SK-MEL-5 (cell line): ENCODE measurements at places on chromosomes 6 and 20.
A peak's percentile ranks its signal among the peaks of the same experiment; 100 is the strongest.

DNA sequence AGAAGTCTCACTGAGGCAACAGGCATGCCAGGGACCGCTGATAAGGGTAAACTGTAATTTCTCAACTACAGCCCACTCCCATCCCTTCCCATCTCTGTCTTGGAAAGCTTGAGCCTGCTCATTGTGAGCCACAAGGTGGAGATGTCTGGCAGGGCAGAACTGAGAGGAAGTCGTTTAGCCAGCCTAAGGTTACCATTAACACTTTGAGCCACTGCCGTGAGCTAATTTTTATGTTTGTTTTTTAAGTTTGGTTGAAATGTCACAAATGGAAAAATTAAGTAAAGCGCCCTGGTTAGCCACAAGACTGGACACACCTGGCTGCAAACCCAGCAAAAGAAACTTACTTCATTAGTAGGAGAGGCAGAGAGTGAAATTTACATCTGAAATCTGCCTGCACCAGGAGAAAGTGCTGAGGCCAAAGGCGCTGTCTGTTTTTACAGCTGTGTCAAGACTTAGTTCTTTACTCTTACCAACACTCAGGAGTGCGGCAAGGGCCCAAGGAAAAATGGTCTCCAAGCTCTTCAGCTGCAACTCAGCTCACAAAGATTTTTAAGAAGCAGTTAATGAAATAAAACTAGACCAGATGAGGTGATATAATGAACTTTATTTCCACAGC lies 50.0 kb upstream of the FAM83C start:
- peak; percentile 49 for DNase-seq

DNA sequence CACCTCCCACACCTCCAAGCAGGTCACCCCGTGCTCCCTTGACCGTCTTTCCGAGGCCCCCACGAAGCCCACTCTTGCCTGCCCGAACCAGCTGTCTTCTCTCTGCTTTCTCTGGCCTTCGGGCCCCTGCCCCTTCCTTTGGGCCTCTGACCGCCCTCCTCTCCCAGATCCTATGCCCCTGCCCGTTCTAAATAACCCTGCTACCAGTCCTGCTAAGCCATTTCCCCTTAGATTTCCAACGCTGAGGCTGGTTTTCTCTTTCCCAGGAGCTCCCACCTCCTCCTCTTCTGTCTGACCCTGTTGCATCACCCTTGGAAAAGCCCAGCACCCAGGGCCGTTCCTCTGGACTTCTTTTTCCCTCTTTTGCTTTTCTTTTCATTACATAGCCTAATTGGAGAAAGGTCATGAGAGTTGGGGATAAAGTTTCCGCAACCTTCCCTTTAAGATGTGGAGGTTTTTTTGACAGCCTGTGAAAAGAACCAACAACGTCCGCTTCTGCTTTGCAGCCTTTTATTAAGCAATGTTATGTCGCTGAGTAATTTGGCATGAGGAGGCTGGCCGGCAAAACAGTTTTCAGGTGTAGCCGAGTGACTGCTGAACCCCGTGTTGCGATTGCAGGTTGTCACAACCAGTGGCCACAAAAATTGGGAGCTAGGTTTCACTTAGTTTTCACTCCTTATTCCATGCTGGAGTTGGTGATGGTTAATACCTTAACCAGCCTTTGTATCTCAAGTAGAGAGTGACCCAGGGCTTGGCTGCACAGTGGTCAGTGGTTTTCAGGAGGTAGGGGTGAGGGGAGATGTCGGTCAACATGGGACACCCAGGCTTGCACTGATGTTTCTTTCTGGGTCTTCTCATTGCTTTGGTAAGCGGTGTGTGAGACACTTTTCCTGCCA lies 970 bp downstream of the BLTP3A start:
- peak; percentile 25 for DNase-seq

- DNase-seq: peak; percentile 86
Measured at GRCh38 chr6:24583463-24584381, 62.3 kb downstream of the KIAA0319 start.

- peak; percentile 51 for DNase-seq
Measured at GRCh38 chr20:38387953-38388352, 41.7 kb downstream of the LBP start.

DNA sequence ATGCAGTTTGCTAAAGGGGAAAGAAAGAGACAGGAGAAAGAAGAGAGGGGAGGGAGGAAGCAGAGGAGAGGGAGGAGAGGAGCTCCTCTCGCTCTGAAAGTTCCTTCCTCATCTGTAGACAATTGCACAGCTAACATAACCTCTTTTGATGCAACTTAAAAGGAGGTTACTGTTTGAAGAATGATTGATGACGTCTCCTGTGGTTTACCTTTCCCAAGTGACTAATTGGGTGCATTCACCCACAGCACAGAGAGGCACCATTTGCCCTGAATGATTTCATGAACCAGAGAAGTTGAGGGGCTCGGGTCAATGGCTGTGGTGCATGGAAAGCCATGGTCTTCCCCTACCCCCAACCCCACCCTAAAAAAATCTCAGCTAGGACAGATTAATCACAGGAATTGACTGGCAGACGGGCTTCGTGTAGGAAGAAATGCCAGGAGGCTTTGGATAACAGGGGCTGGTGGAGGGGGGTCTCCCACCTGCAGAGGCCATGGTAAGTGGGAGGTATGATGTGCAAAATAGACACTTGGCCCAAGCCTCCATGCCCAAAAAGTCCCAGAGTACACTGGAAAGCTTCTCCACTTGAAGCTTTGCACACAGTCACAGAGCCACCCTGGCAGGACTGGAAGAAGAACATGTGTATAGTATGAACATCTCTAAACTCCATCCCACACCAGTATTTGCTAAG lies 213.7 kb downstream of the ANKRD60 start:
- DNase-seq: peak; percentile 69

GRCh38 chr6:95576998-95577303 lies 384 bp upstream of the MANEA start:
- DNase-seq: no peak

- DNase-seq: no peak
Measured at GRCh38 chr20:10802236-10802635, 128.4 kb upstream of the JAG1 start.

DNA sequence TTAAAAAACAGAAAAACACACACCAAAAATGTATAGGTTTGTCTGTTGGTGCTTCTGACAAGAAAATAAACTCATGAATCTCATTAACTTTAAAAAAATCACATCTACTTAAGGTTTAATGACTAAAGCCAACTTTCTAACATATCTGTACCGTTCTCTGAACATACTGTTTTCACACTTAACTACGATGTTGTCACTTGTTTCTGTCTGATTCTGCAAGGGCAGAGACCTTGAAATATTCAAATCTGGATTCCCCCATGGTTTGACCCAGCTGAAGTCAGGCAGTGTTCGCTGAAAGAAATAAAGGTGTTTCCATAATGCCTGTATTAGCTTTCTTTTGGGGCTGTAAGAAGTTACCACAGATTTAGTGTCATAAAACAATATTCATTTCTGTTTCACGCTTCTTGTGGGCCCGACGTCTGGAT lies 2.7 kb upstream of the ASXL1 start:
- no peak for DNase-seq

DNA sequence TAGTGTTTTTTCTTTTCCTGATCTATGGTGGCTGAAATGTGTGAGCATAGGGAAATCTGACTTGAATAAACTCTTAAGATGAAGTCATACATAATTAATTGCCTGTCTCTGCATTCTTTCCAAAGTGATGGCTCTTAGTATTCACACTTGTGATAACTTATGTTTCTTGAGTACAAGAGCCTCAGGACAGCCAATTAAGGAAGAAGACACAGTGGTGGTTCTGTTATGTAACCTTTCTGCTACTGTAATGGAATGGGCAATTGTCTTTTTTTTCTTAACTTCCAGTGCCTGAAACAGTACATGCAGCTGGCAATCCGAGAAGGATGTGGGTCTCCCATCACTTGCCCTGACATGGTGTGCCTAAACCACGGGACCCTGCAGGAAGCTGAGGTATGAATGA lies 40.1 kb downstream of the RNF144B start:
- peak; percentile 36 for DNase-seq
